EL (cell line): ENCODE measurements at places on chromosomes 12 and 14.
A peak's percentile ranks its signal among the peaks of the same experiment; 100 is the strongest.

DNA sequence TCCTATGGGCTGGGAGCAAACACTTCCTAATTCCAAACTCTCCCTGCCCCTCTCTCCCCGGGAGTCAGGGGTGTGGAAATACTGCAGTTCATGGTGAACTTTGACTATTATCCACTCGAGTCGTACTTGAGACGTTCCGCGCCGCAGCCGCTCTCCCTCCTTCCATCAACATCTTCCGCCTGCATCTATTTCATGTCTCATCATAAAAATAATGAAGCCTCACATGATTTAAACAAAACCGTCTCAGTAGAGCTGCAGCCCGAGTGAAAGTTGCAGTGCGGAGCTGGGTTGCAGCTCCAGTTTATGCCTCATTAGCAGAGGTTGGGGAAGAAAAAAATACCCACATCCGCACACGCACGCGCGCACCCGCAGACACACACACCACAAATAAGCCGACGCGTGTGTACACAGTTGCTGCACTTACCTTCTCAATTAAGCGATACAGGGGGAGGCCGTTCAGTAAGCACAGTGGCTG lies 283 bp downstream of the LMO3 start:
- no peak for DNase-seq

DNA sequence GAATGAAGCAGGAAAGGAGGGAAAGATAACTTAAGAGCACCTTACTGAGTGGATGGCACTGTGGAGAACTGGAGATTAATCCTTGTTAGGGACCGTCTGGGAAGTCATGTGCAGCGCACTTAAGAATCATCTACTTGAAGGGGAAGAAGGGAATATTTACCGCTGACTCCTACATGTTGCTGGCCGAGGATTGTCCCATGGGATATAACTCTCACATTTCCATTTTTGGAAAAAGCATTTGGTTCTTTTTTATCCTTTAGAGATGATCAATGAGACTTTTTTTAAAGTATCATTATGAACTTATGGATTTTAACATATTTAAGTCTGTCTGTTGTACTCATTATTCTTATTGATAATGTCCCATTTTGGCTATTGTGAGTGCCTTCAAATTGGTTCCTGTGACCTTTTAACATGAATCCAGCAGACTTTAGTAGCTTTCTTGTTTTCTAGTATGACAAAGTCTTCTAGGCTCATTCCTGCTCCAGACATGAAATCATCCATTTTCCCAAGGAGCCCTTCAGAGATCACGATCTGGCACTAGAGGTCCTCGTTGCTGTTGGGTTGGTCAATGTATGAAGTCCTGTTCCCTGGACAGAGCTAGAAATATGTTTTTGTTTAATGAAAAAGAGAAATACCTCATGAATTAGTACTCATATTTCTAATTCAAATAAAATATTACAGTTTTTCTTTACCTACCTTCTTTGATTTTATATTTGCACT lies 20.2 kb upstream of the FAM234B start:
- peak; percentile 71 for DNase-seq

- DNase-seq, result no peak
Measured at GRCh38 chr12:88375306-88376305, 204.7 kb downstream of the KITLG start.

- no peak for DNase-seq
Measured at GRCh38 chr12:109727746-109728726, 14.4 kb downstream of the FAM222A start.

DNA sequence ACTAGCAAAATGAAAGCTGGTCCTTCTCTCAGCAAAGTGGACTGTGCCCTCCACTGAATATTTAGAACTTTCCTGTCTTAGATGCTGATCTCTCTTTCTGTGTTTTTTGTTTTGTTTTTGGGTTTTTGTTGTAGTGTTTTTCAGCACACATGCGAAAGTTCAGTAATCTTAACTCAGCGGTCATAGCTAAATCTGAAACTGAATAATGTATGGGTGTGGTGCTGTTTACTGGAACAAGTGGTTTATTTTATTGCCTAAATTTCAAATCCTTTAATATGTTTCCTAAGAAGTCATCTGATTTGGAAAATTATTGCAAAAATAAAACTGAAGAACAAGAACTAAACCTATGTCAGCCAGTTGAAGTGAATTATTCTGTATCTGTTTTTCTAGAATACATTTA lies 116.0 kb upstream of the LRIG3 start:
- no peak for DNase-seq
